IPS DF 19.7 (cell line): ENCODE measurements at places on chromosomes 7 and 10.

DNA sequence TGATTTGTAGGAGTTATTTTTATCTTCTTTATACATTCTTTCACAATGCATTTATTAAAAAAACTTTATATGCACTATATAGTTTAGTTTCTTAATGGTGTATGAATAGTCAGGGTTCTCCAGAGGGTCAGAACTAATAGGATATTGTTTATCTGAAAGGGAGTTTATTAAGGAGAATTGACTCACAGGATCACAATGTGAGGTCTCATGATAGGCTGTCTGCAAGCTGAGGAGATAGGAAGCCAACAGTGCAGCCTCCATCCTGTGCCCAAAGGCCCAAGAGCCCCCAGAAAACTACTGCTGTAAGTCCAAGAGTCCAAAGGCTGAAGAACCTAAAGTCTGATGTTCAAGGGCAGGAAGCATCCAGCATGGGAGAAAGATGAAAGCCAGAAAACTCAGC lies 192.8 kb upstream of the AHR start:
- no peak for DNase-seq

DNA sequence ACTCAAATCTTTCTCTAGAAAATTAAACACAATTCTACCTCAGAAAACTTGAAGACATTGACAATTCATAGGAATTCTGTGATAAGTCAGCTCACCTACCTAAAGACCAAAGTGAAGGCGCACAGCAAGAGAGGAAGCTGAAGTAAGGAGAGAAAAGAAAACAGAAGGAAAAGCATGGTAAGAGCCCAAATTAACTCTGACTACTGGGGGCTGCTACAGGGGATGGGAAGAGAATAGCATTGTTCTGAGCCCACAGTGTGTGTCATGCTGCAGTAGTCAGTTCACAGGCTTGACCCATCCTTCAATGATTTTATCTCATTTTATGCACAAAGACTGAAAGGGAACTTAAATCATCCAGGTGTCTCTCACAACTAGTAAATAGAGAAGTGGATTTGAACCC lies 111.3 kb downstream of the PTEN start:
- DNase-seq, result no peak

DNA sequence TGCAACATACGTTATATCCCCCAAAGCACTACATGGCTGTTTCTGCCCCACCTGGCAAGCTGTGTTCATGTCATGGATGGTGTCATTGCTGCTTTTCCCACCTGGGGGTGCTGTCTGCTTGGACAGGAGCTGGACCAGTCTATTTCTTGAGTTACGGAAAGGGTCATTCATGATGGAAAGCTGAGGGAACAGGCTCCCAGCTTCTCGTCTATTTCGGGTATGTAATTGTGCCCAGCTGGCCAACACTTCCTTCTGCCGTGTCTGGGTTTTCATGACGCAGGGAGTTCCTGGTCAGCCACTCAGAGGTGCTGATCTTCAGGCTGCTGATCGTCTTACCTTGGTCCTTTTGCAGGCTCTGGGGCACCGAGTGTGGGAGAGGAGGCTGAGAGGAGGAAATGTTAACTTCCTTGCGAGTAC lies 8.6 kb downstream of the BTBD16 start:
- DNase-seq, result no peak

DNA sequence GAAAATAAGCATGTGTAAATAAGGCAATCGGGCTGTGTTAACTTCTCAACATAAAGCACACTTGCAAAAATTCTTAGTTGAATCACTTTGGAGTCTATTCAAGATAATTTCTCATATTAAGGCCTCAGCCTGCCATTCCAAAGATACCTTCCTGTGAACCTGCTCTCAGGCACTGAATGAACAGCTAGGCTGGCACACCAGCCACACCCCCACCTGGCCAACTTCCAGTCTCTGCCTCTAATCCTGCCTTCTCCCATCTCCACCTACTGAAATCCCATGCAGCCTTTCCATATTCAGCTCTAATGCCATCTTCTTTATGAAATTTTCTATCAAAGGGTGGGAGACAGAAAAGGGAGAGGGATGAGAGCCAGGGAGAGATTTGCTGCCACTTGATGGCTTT lies 17.1 kb upstream of the MACROH2A2 start:
- DNase-seq, result no peak

GRCh38 chr10:3077940-3078630 lies 10.7 kb downstream of the PFKP start:
- DNase-seq, result no peak

DNA sequence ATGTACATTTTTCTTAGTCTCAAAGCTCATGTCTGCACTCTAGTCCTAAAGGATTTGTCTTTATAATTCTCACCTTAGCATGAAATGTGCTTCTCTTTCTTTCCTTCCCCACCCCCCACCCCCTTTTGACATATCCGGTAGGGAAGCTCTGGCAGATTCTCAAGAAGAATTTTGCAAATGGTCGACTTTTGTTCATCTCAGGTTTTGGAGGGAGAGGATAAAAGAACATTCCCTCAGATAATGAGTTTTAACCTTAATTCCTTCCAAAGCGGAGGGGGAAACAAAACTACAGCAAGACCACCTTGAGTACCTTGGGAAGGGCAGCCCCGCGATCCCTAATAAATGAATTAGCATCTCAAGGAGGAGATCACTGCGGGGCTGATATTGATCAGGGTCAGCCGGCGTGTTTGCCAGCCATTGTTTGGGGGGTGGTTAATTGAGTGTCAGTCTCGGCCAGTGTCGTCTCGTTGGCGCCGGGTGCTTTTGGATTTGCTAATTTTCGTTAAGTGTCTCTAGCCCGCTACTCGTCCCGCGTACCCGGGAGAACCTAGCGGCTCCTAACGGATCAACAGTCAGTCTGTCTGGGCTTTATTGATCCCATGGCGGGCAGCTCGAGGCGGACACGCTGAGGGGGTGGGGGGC lies 874 bp upstream of the BAMBI start:
- DNase-seq, result no peak

DNA sequence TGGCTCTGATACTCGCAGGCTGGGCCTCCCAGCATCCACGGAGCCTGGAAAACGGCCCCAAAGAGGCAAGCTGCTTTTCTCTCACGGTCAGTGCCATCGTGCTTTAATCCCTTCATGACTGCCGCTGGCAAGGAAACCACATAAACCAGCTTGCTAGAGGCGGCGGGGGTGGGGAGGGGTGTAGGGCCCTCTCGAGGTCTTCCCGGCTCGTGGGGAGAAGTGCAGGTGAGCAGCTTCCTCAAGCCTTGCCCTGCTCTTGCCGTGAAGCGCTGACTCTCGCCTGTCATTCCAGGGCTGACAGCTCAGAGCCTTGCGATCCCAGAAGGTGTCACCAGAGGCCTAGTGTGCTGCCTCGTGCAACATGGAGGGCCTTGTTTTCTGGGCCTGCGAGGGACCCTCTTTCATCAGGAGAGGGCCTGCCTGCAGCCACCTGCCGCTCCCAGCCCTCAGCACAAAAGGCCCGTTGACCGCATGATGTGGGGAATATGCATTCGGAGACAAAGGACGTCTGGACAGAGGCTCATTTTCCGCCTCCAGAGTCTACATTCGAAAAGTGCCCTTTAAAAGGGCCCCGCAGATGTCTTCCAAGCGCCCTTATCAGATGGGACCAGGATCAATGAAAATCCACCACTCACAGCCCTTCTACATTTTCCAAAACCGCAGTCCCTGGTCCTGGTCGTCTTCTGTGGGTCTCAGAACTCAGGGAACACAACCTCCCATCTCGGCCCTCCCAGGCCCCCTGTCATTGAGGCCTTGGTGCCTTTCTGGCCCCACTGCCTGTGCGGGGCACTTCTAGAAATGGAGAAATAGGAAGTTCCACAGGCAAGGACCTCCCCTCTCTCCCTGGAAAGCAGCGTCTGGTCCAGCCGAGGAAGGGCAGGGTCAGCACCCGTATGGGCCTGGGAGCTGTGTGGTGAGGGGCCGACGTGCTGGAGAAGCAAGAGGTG lies 58.7 kb downstream of the ZRANB1 start:
- no peak for DNase-seq

GRCh38 chr7:45978010-45978681 lies 57.1 kb upstream of the IGFBP3 start:
- DNase-seq, result peak; percentile 33

- DNase-seq, result no peak
Measured at GRCh38 chr7:70389531-70390151, 742.3 kb upstream of the GALNT17 start.

DNA sequence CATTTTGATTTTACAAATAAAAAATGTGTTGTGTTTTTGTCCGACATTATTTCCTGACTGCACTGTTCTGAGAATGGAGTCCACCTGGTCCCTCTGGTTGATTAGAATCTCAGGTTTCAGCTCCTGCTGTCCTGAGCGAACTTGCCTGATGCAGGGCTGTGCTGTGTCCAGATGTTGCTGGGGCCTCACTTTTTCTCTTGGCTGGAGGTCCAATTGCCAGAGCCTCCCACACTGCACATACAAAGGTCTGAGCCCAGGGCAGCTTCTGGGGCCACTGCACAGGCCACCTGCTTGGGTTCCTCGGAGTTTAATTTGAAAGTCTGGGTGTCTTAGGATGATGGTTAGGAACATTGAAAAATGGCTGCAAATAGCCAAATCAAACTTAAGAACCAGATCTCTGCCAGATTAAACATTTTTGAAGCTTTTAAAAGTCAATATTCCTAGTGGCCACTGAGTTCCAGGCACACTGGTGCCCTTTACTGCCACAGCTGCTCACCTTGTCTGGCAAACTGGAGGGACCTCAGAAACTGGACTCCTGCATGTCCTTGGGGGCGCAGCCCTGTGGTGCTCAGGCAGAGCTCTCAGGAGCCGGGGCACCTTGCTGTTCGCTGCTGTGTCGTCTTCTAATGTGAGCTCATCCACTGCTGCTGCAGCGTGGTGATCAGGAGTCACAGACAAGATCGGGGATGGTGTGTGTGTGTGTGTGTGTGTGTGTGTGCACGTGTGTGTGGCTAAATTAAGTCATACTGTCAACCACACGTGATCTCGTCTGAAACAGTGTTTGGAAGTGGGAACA lies 75.0 kb downstream of the WDR37 start:
- no peak for DNase-seq

DNA sequence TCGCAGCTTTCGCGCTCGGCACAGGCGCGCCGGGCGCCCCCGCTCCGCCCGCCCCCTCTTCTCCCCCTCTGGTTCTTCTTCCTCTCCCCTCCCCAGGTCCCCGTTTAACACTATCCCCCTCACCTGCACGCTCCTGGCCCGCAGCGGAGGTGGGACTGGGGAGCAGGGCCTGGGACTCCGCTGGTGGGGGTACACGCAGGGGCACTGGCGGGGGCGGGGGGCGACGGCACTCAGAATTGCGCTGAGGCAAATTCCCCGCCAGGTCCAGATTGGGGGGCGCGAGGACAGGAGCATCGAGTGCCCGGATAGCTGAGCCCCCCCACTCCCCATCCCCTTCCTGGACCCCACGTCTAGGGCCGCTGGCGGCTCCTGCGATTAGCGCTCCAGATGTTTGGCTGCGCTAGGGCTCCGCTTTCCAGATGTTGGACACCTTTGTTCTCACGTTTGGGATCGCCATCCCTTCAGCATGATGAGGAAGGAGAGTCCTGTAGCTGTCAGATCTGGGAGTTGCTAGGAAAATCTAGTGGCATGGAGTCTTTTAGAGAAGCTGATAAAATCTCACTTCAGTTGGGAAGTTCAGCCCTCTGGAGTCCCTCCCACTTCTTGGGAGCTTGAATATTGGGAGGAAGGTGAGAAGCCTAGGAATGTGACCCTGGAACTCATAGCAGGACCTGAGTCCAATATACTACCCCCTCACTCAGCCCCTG lies 31.4 kb upstream of the PAX2 start:
- no peak for DNase-seq
